ENCODE measurements at places on chromosomes 2 and 18. TPM values are rescaled to one million over a fixed set of nuclear protein-coding genes. Genes with fewer than 3 reads are reported as not detected.
A peak's percentile ranks its signal among the peaks of the same experiment; 100 is the strongest.

GRCh38 chr2:19358242-19359020, at the start of gene OSR1:
OSR1 (minus strand) TSS chr2:19358623; CDS start chr2:19353805, 4,818 bp downstream.
- DNase-seq = peak; percentile 93
- peaks cover 62% of the 10 kb centered on the region for H3K4me1 ChIP-seq

The NYAP2 gene
- 1.4 TPM for polyA plus RNA-seq

GRCh38 chr2:125296742-125297141, 1271.7 kb downstream of the CNTNAP5 start:
- no peak overlapping the region for H3K4me3 ChIP-seq
- no peaks in the 10 kb centered on the region for H3K36me3 ChIP-seq
- DNase-seq = no peak
- H3K27me3 ChIP-seq = no peaks in the 10 kb centered on the region
- no peak overlapping the region for H3K27ac ChIP-seq
- H3K4me1 ChIP-seq = no peaks in the 10 kb centered on the region

DNA sequence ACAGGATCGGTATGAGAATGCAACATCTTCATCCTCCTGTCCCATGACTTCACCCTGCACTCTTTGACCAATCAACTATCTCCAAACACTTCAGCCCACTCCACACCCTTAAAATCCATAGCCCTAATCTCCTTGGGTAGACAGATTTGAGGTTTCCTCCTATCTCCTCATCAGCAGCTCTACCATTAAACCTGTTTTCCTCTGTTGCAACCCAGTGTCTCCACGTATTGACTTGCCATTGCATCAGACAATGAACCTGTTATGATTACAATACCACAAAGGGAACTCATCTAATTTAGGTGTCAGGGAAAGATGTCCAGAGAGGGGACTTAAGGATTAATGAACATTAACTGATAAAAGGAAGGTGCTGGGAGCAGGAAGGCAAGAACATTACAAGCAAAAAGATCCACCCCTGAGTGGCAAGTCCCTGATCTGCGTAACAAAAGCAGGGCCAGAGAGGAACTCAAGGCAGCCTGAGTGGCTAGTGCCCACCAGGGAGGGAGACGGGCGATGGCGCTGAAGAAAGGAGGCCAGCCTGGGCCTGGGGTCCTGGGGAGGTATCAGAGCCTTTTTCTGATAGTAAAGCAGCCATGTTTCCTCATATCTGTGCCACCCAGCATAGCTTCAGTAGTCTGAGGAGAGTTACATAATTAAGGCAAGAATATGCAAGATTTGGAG, 44.6 kb downstream of the AKAIN1 start:
- no peak overlapping the region for H3K27ac ChIP-seq
- H3K27me3 ChIP-seq = no peaks in the 10 kb centered on the region
- H3K36me3 ChIP-seq = no peaks in the 10 kb centered on the region
- no peak overlapping the region for H3K4me3 ChIP-seq

DNA sequence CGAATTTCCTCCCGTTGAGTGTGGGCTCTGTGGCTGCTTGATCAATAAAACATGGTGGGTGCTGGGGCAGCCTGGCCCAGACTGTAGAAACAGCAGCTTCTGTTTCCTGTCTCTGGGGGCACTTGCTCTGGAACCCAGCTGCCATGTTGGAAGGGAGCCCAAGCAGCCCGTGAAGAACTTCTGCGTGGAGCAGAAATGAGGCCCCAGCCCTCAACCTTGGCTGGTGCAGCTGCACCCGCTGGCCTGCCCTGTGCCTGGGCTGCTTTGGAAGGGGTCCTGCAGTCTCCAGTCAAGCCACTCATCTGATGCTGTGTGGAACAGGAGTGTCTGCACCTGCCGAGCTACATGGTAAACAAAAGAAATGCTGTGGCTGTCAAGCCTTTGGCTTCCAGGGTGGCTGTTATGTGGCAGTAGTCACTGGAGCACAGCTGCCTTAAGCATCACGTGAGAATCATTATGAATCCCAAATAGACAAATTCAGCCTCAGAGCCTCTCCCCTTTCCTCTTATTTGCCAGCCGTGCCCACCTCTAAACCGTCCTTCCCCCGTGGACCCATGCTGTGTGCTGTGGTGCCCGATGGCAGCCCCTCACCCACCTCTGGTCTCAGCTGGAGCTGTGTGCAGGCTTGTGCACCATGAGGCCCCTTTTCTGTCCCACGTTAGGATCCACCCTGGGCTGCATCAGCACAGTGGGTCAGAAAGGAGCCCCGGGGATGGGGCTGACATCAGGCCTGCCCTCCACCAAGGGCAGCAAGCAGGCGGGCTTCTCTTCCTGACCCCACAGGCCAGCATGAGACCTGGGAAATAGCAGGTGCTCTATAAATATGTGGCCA, 134.0 kb upstream of the HDAC4 start:
- H3K4me1 ChIP-seq = peaks cover 17% of the 10 kb centered on the region
- H3K27me3 ChIP-seq = peaks cover 11% of the 10 kb centered on the region
- DNase-seq = no peak
- H3K27ac ChIP-seq = no peak overlapping the region
- H3K4me3 ChIP-seq = no peak overlapping the region

- no peaks in the 10 kb centered on the region for H3K27me3 ChIP-seq
- H3K4me1 ChIP-seq = peaks cover 3% of the 10 kb centered on the region
- peak; percentile 84 for DNase-seq
- H3K4me3 ChIP-seq = peak overlapping the region; percentile 89
Observed at GRCh38 chr2:202870431-202871299, 901 bp downstream of the ICA1L start.

The GPR155 gene
- 3.8 TPM for polyA plus RNA-seq

DNA sequence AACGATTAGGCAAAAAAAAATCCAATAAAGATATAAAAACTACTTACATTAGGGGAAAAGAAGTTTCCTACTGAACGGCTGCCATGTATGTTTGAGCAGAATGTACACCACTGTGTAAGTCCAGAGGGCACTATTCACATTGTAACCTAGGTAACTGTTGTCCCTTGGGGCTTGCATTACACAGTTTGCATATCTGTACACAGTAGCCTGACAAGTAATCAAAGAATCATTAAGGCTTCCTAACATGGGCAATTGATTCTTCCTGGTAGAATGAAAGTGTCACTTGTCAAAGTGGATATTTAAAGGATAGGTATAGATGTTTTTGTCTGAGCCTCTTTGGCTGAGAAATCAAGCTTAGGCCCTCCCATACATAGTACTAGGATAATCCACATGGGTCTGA, 39.1 kb downstream of the PLEK start:
- DNase-seq = no peak
- H3K36me3 ChIP-seq = no peaks in the 10 kb centered on the region
- H3K27ac ChIP-seq = no peak overlapping the region
- H3K4me3 ChIP-seq = no peak overlapping the region
- H3K4me1 ChIP-seq = no peaks in the 10 kb centered on the region
- H3K27me3 ChIP-seq = peaks cover 8% of the 10 kb centered on the region

DNA sequence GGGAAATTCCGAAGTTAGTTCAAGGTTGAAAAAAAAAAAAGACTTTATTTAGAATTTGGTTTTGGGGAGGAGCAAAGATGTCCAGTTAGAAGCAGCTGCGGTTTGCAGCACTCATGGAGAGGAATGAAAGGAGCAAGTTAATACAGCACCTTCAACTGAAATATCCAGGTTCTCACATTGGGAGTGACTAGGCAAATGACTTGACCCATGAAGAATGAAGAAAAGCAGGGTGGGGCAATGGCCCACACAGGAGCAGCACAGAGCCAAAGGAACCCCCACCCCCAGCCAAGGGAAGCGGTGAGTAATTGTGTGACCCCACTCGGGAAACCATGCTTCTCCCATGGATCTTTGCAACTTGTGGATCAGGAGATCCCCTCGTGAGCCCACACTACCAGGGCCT, 32.8 kb downstream of the ZNF892 start:
- H3K4me3 ChIP-seq = no peak overlapping the region
- no peaks in the 10 kb centered on the region for H3K4me1 ChIP-seq
- no peak overlapping the region for H3K27ac ChIP-seq
- no peaks in the 10 kb centered on the region for H3K36me3 ChIP-seq

The SMAD7 gene
- polyA plus RNA-seq = 11.4 TPM

- no peak overlapping the region for H3K27ac ChIP-seq
- no peak overlapping the region for H3K4me3 ChIP-seq
- DNase-seq = no peak
Observed at GRCh38 chr2:173713904-173714555, 251.1 kb downstream of the SP3 start.

DNA sequence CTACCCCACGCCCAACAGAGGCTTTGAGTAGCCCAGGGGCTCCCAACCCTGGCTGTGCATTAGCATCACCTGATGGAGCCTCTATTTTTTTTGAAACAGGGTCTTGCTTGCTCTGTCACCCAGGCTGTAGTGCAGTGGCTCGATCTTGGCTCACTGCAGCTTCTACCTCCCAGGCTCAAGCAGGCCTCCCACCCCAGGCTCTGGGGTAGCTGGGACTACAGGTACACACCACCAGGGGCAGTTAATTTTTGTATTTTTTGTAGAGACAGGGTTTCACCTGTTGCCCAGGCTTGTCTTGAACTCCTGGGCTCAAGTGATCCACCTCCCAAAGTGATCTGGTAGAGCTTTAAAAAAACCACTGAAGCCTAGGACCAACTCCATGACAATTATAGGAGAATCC, 394.8 kb upstream of the ATP5MC3 start:
- H3K4me3 ChIP-seq = no peak overlapping the region
- H3K4me1 ChIP-seq = peaks cover 3% of the 10 kb centered on the region
- H3K27me3 ChIP-seq = no peaks in the 10 kb centered on the region
- no peak for DNase-seq
- no peaks in the 10 kb centered on the region for H3K36me3 ChIP-seq

DNA sequence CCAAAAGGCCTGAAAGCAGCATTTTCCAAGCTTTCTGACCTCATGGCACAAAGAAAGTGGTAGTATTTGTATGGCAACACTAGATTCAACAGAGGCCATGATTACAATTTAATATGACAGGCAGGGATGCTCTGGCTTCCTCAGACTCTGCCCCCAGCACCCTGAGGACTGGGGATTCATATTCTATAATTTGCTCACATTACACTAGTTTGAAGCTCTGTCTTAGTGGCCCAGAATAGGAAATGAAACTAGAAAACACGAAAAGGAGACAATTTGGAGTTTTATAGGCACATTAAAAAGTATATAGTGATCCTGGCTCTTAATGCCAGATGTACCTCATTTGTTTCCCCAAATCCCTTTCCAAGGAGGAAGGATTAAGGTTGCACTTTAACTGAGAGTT, 173.0 kb upstream of the STK17B start:
- DNase-seq = no peak
- no peaks in the 10 kb centered on the region for H3K36me3 ChIP-seq
- no peak overlapping the region for H3K4me3 ChIP-seq
- no peaks in the 10 kb centered on the region for H3K27me3 ChIP-seq
- no peak overlapping the region for H3K27ac ChIP-seq
- H3K4me1 ChIP-seq = no peaks in the 10 kb centered on the region

DNA sequence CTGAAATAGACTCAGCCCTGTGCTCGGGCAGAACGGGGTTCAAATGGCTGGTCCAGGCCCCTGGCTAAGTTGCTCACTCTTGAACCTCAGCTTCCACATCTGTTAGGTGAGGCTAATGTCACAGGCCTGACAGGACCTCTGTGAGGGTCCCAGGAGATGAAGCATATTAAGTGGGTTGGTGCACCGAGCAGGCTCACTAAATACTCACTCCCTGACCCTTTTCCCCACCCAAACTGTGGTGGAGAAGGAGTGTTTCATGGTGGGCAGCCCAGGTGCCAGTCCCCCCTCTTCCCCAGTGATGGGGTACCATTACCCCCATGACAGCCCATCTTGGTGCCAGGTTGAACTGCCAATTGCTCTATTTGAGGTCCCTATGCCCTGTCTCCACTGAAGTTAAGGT, 286.0 kb downstream of the MYCN start:
- no peak overlapping the region for H3K27ac ChIP-seq
- no peaks in the 10 kb centered on the region for H3K36me3 ChIP-seq
- H3K4me1 ChIP-seq = peaks cover 24% of the 10 kb centered on the region
- no peak for DNase-seq

The LINC00305 gene
- polyA plus RNA-seq = not detected

The SCN2A gene
- 0.03 TPM for polyA plus RNA-seq

DNA sequence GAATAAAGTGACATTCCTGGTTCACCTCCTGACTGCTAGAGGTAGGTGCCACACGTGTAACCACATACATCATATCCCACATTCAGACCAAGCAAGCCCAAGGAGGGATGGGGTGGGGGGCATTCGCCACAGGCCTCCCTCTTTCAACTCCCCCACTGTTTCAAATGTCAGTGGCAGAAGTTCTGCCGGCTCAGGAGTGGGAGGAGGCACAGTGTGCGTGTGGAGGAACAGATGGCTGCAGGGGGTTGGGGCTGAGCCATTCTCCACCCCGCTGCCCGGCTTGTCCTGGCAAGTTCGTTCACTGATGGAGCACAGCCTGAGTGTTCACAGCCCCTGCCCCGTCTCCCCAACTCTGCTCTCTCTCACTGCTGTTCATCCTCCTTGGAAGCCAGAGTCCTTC, 75.4 kb upstream of the TANC1 start:
- H3K36me3 ChIP-seq = no peaks in the 10 kb centered on the region
- no peaks in the 10 kb centered on the region for H3K27me3 ChIP-seq
- no peak overlapping the region for H3K27ac ChIP-seq
- no peak overlapping the region for H3K4me3 ChIP-seq
- peaks cover 2% of the 10 kb centered on the region for H3K4me1 ChIP-seq
